ENCODE measurements at places on chromosomes 7 and 10. TPM values are rescaled to one million over a fixed set of nuclear protein-coding genes. Genes with fewer than 3 reads are reported as not detected.

GRCh38 chr10:106435081-106435480 is 729.4 kb downstream of the SORCS1 start:
- no peak for DNase-seq
- no peaks in the 10 kb centered on the region for H3K27me3 ChIP-seq
- H3K4me1 ChIP-seq, result no peaks in the 10 kb centered on the region
- H3K4me3 ChIP-seq, result no peak overlapping the region
- no peak overlapping the region for H3K27ac ChIP-seq

GRCh38 chr10:49107887-49108267 is 7.4 kb downstream of the VSTM4 start:
- no peak for DNase-seq
- no peak overlapping the region for H3K4me3 ChIP-seq
- H3K27me3 ChIP-seq, result no peaks in the 10 kb centered on the region
- no peaks in the 10 kb centered on the region for H3K36me3 ChIP-seq
- no peak overlapping the region for H3K27ac ChIP-seq
- H3K4me1 ChIP-seq, result no peaks in the 10 kb centered on the region

GRCh38 chr7:36732806-36733205 is 8.5 kb upstream of the AOAH start:
- DNase-seq, result no peak
- no peaks in the 10 kb centered on the region for H3K36me3 ChIP-seq
- H3K4me3 ChIP-seq, result no peak overlapping the region
- peaks cover 11% of the 10 kb centered on the region for H3K4me1 ChIP-seq
- no peaks in the 10 kb centered on the region for H3K27me3 ChIP-seq
- H3K27ac ChIP-seq, result no peak overlapping the region

GRCh38 chr7:130135208-130136205 is 65.2 kb downstream of the KLHDC10 start:
- DNase-seq, result no peak
- peaks cover 8% of the 10 kb centered on the region for H3K36me3 ChIP-seq
- H3K27me3 ChIP-seq, result no peaks in the 10 kb centered on the region

- H3K27ac ChIP-seq, result no peak overlapping the region
- no peaks in the 10 kb centered on the region for H3K4me1 ChIP-seq
- H3K36me3 ChIP-seq, result no peaks in the 10 kb centered on the region
- H3K27me3 ChIP-seq, result no peaks in the 10 kb centered on the region
- no peak for DNase-seq
These were observed 49.8 kb upstream of the FGFR2 start for GRCh38 chr10:121648059-121648458.

GRCh38 chr7:94556028-94556427 is 46.4 kb downstream of the CASD1 start:
- no peaks in the 10 kb centered on the region for H3K36me3 ChIP-seq
- H3K4me3 ChIP-seq, result no peak overlapping the region
- no peak for DNase-seq
- no peak overlapping the region for H3K27ac ChIP-seq

The MMP21 gene
- not detected for total RNA-seq

The FAM180A gene
- total RNA-seq, result not detected
